CD8-positive, alpha-beta memory T cell (primary cell): ENCODE measurements at places on chromosomes 13 and 19. TPM values are rescaled to one million over a fixed set of nuclear protein-coding genes. Genes with fewer than 3 reads are reported as not detected.

DNA sequence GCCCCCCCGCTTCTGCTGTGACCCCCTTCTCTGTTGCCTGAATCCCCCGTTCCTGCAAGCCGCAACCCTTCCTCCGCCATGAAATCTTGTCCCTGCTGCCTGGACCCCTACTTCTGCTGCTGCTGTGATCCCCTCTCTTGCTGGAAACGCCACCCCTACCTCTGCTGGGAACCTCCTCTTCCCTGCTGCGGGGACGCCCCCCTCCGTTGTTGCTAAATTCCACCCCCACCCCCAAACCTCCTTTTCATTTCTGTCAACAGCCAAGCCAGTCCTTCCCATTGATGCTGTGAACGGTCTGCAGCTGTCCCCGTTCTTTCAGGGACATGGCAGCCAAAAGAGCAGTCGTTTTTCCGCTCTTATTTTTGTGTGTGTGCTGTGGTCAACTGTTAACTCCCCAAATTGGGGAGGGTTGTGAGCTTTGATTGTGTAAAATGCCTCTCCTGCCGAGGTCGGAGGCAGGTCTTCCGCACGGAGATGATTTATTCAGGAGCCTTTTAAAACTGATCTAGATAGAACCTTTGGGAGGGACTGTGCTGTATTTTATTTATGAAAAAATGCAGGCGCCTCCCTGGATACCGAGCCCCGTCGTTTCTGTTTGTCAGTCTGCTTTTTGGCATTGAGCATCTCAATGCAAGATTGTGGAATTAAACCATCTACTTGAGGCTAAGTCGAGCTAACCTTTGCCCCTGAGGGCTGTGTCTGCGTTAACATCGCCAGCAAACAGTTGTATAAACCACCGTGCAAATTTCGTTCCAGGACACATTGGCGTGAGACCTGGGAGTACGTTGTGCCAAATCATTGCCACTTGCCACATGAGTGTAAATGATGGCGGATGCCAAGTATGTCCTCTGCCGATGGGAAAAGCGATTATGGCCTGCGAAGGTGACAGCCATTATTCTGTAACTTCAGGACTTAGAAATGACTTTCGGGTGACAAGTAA lies 27.9 kb upstream of the NDUFS7 start:
- no peak for DNase-seq
- peaks cover 6% of the 10 kb centered on the region for H3K36me3 ChIP-seq
- peak overlapping the region; percentile 50 for H3K4me3 ChIP-seq
- H3K27ac ChIP-seq = no peak overlapping the region
- H3K27me3 ChIP-seq = no peaks in the 10 kb centered on the region

Gene KIR2DL1
- 0.13 TPM for total RNA-seq

Gene IGLON5
- total RNA-seq = 0.09 TPM

- H3K27me3 ChIP-seq = peaks cover 8% of the 10 kb centered on the region
- DNase-seq = peak; percentile 65
- H3K4me1 ChIP-seq = peaks cover 36% of the 10 kb centered on the region
Measured at GRCh38 chr19:45499196-45500180, 1.2 kb downstream of the PPM1N start.

GRCh38 chr19:36152352-36153091 lies at the start of gene COX7A1:
Gene COX7A1 (minus strand): TSS chr19:36152447. CDS start chr19:36152407, 40 bp downstream.
- no peaks in the 10 kb centered on the region for H3K4me1 ChIP-seq
- H3K27me3 ChIP-seq = no peaks in the 10 kb centered on the region

GRCh38 chr13:38519229-38519911 lies 167.5 kb upstream of the FREM2 start:
- no peak for DNase-seq
- no peak overlapping the region for H3K27ac ChIP-seq
- H3K27me3 ChIP-seq = no peaks in the 10 kb centered on the region
- no peaks in the 10 kb centered on the region for H3K4me1 ChIP-seq
- H3K36me3 ChIP-seq = no peaks in the 10 kb centered on the region

- H3K4me3 ChIP-seq = no peak overlapping the region
- no peak for DNase-seq
- no peak overlapping the region for H3K27ac ChIP-seq
- peaks cover 6% of the 10 kb centered on the region for H3K4me1 ChIP-seq
- no peaks in the 10 kb centered on the region for H3K36me3 ChIP-seq
- peaks cover 16% of the 10 kb centered on the region for H3K27me3 ChIP-seq
Measured at GRCh38 chr19:47475465-47475864, 3.8 kb upstream of the SLC8A2 start.

DNA sequence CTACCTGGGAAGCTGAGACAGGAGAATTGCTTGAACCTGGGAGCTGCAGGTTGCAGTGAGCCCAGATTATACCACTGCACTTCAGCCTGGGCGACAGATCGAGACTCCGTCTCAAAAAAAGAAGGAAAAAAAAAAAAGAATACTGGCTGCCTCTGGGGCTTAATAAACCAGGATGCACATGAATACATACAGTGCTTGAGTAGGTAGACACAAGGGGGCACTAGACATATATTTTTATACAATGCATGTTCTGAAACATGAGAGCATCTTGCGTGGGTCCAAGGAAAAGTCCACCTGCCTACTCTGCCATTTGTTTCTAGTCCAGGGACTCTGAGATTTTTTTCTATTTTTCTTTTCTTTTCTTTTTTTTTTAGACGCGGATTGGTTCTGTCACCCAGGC lies 31.2 kb downstream of the KEAP1 start:
- H3K4me3 ChIP-seq = no peak overlapping the region
- no peaks in the 10 kb centered on the region for H3K4me1 ChIP-seq
- DNase-seq = no peak
- H3K27me3 ChIP-seq = no peaks in the 10 kb centered on the region
- no peak overlapping the region for H3K27ac ChIP-seq

GRCh38 chr13:49436890-49437289 lies 7.0 kb downstream of the CAB39L start:
- no peaks in the 10 kb centered on the region for H3K36me3 ChIP-seq
- no peak for DNase-seq
- H3K27me3 ChIP-seq = no peaks in the 10 kb centered on the region
- H3K27ac ChIP-seq = no peak overlapping the region
- no peaks in the 10 kb centered on the region for H3K4me1 ChIP-seq

DNA sequence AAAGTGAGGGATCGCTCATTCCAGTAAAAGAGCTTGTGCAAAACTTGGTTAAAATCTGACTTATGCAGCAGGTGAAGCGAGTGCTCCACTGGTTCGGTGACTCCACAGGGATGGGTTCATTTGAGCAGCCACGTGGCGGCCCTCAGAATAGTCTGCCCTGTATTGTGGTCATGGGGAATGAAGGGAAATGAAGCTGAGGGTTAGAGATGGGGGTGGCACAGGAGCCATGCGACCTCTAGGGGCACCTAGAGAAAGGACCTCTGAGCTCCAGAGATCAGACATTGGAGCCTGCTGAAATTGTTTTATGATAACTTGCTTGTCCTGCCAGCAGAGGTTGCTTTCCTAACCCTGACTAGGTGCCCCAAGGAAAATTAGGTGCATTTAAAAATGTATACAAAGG lies 26.6 kb downstream of the CBY2 start:
- DNase-seq = no peak
- no peaks in the 10 kb centered on the region for H3K27me3 ChIP-seq
- H3K4me3 ChIP-seq = no peak overlapping the region
- H3K36me3 ChIP-seq = no peaks in the 10 kb centered on the region
- H3K27ac ChIP-seq = no peak overlapping the region
